ENCODE measurements at places on chromosomes 7 and 10. TPM values are rescaled to one million over a fixed set of nuclear protein-coding genes. Genes with fewer than 3 reads are reported as not detected.

Gene HELLS
- polyA plus RNA-seq: 25.8 TPM

Gene GRM3
- polyA plus RNA-seq: 0.30 TPM

Gene BCAP29
- 52.9 TPM for polyA plus RNA-seq

Gene UFSP1
- polyA plus RNA-seq: 1.5 TPM

Gene ELFN1
- 4.3 TPM for polyA plus RNA-seq

Gene UPK3BL1
- polyA plus RNA-seq: 41.4 TPM

Gene MGAM2
- polyA plus RNA-seq: 0.10 TPM

Gene PAX4
- polyA plus RNA-seq: not detected

Gene HBP1
- 158 TPM for polyA plus RNA-seq

Gene ZNF488
- polyA plus RNA-seq: 2.2 TPM

Gene SORCS3
- 0.11 TPM for polyA plus RNA-seq

Gene CWF19L1
- 34.0 TPM for polyA plus RNA-seq

Gene LBX1
- 1.5 TPM for polyA plus RNA-seq

Gene FLNC
- polyA plus RNA-seq: 16.2 TPM

Gene PHKG1
- polyA plus RNA-seq: 4.3 TPM

Gene BTBD16
- polyA plus RNA-seq: not detected

DNA sequence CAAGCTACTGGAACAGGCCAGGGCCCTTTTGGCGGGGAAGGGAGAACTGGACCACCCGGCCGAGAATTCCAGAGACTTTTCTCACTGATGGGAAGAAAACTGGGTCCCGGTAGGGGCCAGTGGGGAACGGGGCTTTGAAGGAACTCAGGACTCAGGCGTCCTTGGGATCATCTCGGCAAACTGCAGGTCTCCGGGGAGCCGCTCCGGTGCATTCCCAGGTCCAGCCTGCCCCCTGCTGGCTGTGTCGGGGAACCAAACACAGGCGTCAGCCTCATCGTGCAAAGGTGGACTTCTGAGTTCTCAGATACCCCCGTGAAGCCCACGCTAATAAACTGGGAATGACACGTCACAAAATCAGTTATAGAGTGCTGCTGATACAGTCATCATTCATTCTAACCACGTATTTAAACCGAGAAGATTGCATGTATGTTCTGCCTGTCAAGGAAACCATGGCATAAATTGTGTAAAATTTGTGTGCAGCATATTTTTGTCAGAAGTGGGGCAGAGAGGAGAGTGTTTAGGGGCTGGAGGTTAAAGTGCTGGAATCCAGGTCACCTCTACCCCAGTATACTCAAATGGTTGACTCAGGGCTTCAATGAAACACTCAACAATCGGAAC is 76.1 kb upstream of the CPXM2 start:
- DNase-seq: peak; percentile 18

GRCh38 chr10:62820586-62820985 is 4.4 kb upstream of the EGR2 start:
- DNase-seq: no peak

- DNase-seq: no peak
These were observed 236.3 kb downstream of the KLF6 start for GRCh38 chr10:3548702-3549101.

DNA sequence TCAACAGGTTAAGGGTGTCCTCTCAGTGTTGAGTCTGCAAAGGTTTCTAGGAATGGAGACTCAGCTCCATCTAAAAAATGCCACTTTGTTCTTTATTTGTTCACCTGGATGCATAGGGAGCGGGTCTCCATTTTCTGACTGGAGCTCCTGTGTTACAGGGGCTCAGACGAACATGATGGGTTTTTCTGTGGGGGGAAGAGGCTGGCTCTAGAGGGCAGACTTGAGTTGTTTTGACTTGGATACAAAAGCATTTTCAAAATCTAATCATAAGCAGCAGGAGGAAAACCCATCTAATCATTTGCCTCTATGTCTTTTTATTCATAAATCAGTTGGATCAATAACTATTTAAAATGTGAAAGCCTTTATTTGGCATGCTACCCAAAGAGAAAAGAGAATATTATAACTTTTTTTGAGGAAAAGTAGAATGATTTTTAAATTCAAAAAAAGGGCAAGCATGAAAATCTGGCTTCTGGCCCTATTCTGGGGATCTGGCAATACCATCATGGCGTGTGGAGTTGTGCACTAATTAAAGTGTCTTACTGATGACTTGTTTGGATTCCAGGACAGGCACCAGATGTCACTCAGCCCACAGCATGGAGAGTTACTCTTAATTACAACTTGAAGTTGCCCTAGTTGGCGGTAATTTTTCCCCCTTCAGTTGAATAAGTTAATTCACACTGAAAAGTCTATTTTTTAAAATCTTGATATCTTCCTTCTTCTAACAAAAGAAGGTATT is 594.9 kb downstream of the REEP3 start:
- DNase-seq: no peak

GRCh38 chr10:99403674-99404073 is 26.8 kb downstream of the GOT1 start:
- no peak for DNase-seq

- no peak for DNase-seq
These were observed 94.1 kb downstream of the SGMS1 start for GRCh38 chr10:50529660-50530059.

DNA sequence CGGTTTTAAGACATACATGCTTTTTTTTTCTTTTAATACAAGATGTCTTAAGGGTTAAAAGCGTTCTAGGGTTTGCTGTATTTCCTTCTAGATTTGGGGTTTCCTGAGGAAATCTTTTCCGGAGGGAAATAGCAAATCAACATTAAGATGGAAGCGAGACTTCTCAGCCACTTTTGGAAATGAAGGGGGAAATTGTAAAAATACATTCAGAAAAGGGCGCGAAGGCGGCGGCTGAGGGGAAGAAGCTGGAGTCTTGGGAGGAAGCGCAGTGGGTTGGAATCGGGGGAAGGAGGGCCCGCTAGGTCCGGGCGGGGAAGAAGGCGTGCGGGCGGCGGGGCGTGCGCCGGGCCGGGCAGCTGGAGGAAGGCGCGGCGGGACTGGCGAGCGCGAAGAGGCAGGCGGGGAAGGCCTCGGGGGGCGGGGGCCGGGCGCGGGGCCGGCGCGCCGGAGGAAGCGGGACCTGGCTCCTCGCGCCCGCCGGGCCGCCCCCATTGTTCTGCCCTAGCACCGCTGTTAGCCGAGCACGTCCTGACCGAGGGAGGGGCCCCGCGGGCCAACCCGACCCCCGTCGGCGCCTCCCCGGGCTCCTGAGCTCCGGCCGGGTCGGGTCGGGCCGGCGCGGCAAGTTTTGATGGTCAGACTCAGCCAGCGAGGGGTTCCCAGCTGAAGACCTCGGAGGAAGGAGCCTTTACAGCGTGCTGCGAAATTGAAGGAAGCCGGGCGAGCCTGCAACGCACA is 1.5 kb upstream of the SKIDA1 start:
- no peak for DNase-seq

DNA sequence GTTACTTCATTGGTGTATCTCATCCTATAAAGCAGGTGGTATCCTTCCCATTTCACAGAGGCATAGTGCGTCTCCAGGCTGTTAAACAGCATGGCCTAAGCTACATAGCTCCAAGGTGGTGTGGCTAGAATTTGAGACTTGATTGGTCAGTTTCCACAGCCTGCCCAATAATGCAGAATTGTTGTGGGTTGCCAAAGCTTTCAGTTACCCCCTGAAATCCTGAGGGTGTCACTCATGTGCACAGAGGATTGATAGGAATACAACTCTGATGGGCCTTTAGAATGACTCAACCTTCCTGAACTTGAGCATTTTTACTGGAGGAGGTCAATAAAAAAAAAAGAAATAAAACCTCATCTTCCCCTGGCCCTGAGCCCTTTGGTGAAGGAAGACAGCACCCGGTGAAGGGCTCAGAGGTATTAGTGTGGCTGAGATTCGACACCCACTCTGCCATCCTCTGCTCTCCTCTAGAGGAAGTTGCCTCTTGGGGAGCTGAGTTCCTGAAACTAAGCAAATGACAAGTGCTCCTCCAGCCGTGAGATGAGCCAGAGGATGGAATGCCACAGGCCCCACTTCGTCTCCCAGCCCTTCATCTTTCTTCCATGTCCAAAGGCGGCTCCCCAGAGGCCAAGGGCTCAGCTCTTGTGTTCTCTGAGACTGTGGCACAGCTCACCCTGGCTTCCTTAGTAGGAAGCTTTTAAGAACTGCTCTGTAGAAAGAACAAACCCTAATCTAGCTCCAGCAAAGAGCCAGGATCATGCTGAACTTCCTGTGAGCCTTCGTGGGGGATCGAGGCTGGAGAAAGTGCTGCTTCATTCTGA is 1.0 kb downstream of the ACSL5 start:
- DNase-seq: no peak

GRCh38 chr7:142739923-142740492 is 9.3 kb upstream of the PRSS1 start:
- no peak for DNase-seq

DNA sequence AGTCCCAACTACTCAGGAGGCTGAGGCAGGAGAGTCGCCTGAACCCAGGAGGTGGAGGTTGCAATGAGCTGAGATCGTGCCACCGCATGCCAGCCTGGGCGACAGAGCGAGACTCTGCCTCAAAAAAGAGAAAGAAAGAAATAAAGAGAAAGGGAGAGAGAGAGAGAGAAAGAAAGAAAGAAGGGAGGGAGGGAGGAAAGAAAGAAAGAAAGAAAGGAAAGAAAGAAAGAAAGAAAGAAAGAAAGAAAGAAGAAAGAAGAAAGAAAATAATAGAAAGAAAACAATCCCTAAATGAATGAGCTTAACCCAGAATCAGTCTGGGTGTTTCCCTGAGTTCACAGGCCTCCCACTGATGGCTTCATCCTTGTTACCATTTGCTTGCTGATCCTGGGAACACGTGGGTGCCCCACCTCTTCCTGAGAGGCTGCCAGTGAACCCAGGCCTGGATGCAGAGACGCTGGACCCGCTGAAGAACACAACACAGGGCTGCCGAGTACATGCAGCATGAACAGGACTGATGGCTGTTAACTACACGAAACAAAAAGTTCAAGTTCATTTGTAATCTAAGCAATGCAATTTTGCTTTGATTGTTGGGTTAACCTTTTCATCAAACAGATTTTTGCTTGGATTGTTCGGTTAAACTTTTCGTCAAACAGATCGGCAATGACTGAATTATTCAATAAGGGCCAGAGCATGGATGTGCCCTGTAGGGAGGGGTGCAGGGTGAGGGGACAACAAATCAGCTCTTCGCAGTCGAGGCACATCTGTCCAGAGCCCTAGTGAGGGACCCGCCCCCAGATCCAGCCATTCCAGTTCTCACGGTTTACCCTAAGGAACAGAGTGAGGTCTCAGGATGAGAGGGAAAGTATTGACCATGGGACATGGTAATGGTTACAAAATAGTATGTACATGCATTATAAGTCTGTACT is 11.5 kb downstream of the NPFFR1 start:
- no peak for DNase-seq

DNA sequence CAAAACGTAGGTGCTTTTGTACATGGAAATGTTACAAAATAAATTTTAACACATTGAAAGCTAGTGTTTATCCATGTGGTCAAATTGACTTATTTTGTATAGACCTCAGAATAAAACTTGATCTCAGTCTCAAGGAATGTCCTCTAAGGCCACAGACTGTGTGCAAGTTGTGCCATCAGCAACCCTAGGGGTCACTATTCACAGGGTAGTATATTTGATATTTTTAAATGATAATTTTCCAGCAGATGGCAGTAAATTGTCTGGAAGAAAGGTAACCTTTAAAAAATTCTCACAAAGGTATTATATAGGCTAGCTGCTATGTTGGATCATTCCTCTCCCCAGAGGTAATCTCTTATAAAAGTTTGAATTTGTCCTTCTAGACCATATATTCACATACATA is 12.9 kb upstream of the SNX10 start:
- DNase-seq: no peak

DNA sequence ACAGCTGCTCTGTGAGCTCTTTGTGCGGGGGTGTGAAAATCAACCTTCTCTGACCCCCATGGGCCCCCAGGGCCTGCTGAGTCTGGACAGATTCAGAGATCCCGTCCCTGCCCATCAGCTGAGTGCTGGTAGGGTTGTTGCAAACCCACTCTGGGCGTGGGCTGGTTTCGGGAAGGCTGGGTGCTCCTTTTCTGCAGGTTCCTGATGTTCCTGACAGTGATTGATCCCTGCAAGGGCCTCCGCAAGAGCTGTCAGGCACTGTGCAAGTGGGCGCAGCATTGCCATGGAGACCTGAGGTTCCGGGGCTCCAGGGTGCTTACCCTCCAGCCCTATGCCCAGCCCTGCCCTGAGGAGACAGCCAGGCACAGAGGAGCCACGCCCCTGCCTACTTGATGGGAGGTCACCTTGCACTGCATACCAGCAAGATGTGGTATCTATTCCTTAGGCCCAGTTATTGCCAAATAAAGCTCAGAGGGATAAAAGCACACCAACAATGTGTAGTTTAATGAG is 44.3 kb upstream of the INPP5A start:
- DNase-seq: no peak

GRCh38 chr10:59817773-59818172 is 64.5 kb upstream of the MRLN start:
- no peak for DNase-seq

GRCh38 chr7:158827411-158828132 is 1.7 kb downstream of the ESYT2 start:
- no peak for DNase-seq

GRCh38 chr7:3146571-3147226 is 103.0 kb upstream of the CARD11 start:
- no peak for DNase-seq

- no peak for DNase-seq
These were observed 130.4 kb upstream of the PDE1C start for GRCh38 chr7:32200646-32201045.

DNA sequence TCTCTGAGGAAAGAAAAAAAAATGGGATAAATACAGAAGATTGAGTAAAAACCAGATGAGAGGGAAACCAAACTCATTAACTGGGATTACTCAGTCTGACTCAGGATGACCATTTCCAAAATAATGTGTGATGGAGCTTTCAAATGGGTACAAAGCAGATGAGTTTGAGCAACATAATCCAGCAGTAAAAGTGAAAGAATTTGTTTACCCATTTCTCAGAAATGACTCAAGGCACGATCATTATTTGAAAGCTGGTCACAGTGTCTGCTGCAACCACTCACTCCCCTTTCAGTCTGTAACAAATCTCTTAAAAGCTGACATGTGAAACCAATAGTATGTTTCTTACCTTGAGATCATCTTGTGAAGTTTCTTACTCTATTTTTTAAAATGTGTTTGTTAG is 104.7 kb upstream of the KLF14 start:
- DNase-seq: no peak

GRCh38 chr7:139118805-139119485 is 9.4 kb upstream of the ZC3HAV1 start:
- no peak for DNase-seq

GRCh38 chr10:72509941-72510340 is 115.9 kb downstream of the MICU1 start:
- DNase-seq: no peak

DNA sequence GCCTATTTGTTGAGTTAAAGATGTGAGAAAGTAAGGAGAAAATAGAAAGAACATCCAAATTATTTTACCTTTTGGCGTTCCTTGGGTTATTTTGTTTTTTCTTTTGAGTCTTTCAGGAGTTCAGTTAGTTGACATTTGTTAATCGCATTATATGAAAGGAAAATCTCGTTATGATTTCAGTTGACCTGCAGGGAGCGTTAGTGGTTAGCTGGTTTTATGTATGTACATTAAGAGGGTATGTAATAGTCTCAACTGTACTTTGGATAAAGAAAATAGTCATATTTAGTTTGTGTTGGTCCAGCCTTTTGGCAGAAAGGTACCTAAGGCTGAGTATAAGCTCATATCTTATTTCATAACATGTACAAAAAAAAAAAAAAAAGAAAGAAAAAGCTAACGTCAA is 4.0 kb downstream of the BMPER start:
- no peak for DNase-seq

GRCh38 chr7:49433794-49434193 is 339.6 kb upstream of the VWC2 start:
- no peak for DNase-seq

Data from right lung (tissue), 10 donors.